ENCODE measurements at places on chromosomes 5 and 9.

DNA sequence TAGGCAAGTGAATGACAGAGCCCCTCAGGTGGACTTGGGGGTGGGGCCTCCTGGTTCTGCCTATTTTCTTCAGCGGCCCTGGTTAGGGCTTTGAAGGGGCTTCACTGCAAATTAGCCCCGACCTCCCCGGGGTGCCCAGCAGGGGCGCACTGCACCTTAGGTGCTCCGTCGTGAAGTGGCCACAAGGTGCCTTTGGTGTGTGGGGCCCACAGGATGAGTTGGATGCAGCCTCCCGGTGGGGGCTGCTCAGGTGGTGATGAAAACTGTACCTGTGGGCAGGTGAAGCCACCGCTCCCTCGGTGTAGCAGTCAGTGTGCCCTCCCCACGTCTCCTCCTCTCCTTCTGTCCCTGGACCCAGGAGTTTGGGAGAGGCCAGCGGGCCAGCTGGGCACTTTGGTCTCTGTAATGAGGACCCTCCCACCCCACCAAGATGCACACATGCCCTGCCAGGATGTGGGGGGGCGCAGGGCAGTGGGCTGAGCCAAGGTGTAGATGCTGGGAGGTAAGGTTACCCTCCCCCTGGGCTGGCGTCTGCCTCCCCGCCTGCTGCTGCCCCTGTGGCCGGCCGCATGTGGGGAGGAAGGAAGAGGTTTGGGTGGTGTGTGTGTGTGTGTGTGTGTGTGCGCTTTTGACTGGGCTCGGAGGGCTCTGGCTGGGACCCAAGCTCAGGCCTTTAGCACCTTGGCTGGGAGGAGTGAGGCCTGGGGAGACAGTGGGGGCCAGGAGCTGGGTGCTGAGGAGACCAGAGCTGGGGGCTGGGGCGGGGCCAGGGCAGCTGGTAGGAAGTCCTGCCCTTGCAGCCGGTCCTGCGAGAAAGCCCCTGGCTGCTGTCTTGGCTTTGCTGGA, 55.6 kb downstream of the RXRA start:
- DNase-seq: peak; percentile 47

DNA sequence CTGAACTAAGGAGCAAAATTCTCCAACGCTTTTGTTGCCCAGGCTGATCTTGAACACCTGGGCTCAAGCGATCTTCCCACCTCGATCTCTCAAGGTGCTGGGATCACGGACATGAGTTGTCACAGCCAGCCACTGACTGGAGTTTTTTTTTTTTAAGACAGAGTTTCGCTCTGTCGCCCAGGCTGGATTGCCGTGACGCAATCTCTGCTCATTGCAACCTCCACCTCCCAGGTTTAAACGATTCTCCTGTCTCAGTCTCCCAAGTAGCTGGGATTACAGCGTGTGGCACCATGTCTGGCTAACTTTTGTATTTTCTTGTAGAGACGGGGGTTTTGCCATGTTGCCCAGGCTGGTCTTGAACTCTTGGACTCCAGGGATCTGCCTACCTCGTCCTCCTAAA, 58.2 kb downstream of the EHMT1 start:
- DNase-seq: no peak

GRCh38 chr5:133336121-133336968, 276.0 kb downstream of the FSTL4 start:
- DNase-seq: no peak

- DNase-seq: peak; percentile 85
Measured at GRCh38 chr5:177071666-177072385, 14.9 kb upstream of the FGFR4 start.

DNA sequence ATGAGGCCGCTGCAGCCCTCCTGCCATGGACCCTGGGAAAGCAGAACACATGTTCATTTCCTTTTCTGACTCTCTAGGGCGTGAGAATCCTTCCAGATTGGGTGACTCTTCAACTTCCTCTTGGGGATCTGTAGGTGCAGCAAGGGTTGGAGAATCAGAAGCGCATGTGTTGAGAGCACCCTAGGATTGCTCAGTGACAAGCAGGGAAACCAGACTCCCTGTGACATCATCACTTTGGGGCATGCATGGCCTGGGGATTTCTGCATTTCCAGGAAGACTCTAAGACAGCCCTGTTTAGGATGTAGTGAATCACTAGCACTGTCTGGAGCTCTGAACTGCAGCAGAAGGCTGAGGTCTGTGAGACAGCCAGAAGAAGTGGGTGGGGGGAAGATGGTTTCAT, 15.1 kb upstream of the LCP2 start:
- no peak for DNase-seq

GRCh38 chr5:114658194-114658593, 296.3 kb downstream of the KCNN2 start:
- no peak for DNase-seq

DNA sequence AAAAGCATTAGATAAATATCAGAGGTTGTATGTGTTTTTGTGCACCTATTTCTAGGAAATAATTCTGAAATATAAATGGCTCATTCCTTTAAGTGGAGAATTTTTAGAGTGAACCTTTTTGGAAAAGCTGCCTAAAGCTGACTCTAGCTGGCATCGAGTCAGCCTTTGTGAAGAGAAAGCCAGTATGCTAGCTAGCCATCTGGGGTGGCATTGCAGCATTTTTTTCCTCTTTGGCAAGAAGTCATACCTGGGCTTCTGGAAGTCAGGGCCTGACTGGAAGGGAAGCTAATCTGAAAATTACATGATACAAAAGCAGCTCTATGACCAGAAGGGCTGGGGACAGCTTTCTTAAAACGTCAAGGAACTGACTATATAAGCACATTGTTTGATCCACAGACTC, 19.7 kb downstream of the ANP32B start:
- peak; percentile 31 for DNase-seq

DNA sequence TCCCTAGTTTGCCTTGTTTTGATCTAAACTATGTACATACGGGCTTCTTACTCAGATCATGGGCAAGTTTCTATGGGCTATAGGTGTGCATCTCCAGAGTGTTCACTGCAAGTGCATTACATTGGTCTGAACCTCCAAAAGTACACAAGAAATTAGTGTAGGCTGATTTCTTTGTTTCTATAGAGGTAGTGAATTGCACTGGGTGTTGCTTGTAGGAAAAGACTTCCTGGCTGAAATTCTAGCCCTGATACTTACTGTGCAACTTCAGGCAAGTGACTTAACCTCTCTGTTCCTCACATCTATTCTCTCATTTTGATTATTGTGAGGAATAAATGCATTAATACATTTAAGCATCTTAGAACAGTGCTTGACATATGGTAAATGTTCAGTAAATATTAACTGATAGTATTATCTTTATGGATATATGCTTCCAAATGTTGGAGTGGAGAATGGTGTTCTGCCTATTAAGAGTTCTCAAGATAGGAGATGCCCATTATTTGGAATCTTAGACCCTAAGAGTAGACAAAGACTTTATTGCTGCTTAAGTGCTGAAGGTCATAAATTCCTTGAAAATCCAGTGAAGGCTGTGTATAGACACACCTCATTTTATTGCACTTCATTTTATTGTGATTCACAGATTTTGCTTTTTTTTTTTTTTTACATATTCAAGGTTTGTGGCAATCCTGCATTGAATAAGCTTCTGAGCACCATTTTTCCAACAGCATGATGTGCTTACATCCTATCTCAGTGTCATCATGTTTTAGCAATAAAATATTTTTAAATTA, 38.4 kb upstream of the TLR4 start:
- no peak for DNase-seq

GRCh38 chr5:15834596-15835245, 334.7 kb downstream of the FBXL7 start:
- no peak for DNase-seq

DNA sequence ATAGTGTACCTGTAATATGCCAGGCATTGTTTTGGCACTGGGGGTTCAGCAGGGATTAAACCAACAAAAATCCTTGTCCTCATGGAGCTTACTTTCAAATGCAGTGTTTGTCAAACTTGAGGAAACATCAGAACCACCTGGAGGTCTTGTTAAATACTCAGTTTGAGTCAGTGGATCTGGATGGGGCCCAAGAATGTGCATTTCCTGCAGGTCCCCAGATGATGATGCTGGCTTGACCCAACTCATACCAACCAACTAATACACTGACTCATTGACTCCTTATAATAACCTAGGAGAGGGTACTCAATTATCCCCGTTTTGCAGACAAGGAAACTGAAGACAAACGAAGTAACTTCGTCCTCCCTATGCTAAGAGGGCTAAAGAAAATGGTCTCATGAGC, 11.3 kb downstream of the WWC1 start:
- DNase-seq: no peak

GRCh38 chr9:116951588-116952435, 264.7 kb downstream of the TRIM32 start:
- DNase-seq: no peak

- DNase-seq: no peak
Measured at GRCh38 chr5:111398013-111398412, 114.3 kb downstream of the STARD4 start.

DNA sequence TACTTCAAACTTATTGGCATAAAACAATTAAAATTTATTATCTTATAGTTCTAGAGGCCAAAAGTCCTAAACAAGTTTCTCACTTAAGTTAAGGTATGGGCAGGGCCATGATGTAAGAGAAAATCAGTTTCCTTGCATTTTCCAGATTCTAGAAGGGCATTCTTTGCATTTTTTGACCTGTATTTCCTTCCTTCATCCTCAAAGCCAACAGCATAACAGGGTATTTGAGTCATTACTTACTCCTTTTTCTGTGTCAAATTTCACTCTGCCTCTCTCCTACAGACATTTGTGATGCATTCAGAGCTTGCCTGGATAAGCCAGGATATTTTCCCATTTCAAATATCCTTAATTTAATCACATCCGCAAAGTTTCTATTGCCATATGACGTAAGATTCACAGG, 1499.0 kb downstream of the EFNA5 start:
- no peak for DNase-seq

DNA sequence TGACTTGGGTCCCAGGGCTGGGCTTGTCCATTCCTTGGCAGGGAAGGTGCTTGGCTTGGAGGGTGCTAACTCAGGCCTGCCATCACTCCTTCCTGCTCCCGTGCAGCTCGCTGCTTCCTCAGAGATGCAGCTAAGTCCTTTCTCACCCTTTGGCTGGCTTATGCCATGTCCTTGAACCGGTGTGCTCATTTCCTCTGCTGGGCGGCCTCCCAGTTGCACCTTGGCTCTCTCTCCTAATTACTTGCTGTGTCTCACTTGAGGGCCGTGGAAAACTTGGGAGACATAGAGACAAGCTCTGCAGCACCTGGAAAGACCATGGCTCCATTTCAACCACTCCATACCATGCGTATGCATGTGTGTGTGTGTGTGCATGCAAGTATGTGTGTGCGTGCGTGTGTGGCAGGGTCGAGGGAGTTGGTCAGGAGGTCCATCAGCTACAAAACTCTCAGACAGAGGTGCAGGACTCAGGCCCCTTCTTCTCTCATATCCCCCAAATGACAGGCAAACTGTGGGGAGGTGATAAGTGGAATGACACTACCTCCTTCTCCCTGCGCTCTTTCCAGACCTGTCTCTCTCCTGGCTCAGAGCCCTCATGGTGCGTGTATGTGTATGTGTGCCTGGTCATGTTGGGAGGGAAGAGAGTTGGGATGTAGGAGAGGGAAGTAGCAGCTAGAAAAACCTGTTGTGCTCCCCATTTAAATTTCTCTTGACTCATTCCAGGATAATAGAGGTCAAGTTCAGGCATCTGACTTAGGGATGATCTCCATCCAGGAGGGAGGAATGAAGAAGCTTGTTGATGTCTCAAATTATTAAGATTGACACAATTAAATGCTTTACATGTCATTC, 17.6 kb upstream of the MTMR12 start:
- no peak for DNase-seq

GRCh38 chr5:7849681-7850394, 1.1 kb downstream of the CFAP90 start:
- DNase-seq: peak; percentile 24
